Peyer's patch (tissue), 4 donors: ENCODE measurements at places on chromosomes 11 and 22.

GRCh38 chr11:90845126-90845525 lies 622.3 kb upstream of the CHORDC1 start:
- no peak for DNase-seq

GRCh38 chr11:57800444-57801182 lies 39.0 kb downstream of the CTNND1 start:
- DNase-seq: no peak

- no peak for DNase-seq
These were observed 61.5 kb downstream of the BTG4 start for GRCh38 chr11:111450480-111451320.

DNA sequence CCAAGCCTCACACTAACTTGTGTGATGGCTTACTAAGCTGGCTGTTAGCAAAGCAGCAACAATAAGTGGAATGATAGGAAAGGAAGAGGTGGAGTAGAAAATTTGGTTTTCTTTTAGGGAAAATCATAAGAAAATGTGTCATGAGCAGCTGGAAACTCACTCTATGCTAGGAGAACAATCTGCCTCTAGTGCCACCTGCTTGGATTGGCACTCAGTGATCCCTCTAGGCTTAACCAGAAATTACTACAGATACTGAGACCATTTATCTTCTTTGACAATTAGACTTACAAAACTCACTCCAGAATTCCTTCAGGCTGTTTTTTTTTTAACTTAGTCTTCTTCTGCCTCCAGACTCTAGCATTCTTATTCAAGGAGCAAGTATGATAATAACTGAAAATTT lies 117.3 kb downstream of the CD44 start:
- DNase-seq: no peak

GRCh38 chr11:62548545-62549335 lies 2.1 kb upstream of the AHNAK start:
- DNase-seq: no peak

DNA sequence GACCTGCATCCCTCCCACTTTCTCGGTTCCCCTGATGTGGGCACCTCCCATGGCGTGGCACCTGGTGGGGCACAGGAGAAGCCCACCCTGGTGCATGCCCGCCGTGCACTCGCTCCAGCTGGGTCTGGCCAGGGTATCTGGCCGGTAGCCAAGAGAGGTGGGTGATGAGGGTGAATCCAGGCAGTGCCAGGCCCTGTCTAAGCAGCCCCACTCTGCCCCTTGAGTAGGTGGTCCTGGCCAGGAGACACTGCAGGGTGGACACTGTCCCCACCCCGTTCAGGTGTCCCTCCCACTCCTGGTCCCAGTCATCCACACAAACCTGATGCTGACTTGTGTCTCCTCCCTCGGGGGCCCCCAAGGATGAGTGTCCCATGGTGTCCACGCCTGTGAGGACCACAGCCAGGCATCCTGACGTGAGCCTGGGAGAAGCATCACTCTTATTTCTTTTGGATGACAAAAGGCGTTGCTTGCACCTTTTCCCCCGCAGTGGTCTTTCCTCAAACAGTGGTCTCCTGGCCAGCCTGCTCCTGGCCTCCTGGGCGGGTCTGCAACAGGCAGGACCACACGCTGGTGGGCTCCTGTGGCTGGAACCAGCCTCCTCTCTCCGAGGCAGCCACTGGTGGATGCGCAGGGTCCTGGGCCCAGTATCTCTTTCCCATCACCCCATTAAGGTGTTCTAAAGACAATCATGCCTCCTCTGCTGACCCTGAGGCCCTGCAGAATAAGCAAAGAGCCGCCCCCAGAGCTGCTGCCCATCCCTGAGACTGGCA lies 922.3 kb downstream of the BRD1 start:
- no peak for DNase-seq
